ENCODE measurements at places on chromosomes 3 and 15.

DNA sequence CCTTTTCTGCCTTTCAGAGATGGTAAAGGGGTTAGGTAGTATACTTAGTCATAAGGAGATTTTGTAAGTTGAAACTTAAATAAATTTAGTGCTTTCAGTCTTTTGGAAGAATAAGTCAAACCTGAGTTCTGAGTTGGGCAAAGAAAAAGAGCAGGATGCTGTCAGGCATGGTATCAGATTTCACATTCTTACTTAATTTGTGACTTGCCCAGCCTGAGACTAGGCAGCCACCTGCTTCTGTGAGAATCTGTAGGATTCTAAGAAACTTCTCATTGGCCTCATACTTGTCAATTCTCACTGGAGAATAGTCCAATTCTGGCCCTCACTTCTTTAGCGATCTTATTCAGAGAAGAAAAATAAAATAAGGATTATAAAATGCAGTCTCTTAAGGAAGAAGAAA lies 577.5 kb downstream of the DIPK2A start:
- DNase-seq = no peak

DNA sequence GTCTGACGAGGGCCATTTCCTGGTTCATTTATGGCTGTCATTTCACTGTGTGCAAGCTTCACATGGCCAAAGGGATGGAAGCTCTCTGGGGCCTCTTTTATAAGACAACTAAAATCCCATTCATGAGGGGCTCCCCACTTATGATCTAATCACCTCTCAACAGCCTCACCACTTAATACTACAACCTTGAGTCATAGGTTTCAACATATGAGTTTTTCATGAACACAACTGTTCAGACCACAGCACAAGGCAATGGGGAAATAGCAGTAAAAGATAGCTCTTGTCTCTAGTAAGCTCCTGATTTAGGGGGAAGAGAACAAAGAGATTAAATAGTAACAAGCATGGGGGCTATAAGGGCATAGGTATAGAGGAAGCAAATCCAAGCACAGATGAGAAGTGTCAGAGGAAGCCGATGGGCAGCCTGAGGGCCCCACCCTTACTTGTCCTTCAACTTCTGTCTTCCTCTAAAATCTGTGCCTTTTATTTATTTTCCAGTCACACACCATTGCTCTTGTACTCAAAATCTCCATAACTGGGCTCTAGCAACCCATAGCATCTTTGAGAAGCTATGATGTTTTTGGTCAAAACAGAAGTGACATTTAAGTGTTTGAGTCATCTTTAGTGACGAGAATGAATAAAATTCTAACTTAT lies 329.1 kb downstream of the UNC13C start:
- no peak for DNase-seq

DNA sequence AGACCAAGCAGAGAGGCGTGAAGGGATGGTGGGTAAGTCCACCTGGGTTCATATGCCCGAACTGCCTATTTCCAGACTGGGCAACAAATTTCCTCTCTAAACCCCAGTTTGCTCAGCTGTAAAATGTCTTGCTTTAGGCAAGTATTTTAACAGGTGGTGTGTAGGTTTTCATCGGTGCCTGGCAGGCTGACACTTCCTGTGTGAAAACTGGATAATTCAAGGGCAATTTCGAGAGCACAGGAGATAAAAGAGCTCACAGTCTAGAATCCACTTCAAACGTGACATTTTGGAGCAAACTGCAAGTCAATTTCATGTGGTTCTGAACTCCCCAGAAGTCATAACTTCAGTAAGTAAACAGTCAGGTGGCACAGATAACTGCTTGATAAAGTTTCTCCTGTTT lies 112.2 kb downstream of the OXNAD1 start:
- DNase-seq = no peak

DNA sequence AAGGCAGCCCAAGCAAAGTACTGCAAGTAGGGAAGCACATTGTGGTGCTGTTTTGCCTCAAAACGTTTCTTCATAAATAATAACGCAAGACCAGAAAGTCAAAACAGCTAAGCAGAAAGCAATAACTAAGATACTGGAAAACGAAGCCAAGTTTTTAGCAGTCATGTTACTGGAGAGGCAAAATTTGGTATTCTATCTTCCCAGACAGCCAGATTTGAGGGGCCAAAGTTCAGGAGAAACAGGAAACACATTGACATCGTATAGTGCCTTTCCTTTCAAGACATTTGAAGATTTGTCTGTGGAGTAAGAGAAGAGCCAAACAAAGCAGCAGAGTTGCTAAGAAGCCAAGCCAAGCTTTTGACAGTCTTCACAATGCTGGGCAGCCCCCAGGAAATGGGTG lies 843.6 kb upstream of the NECTIN3 start:
- no peak for DNase-seq

DNA sequence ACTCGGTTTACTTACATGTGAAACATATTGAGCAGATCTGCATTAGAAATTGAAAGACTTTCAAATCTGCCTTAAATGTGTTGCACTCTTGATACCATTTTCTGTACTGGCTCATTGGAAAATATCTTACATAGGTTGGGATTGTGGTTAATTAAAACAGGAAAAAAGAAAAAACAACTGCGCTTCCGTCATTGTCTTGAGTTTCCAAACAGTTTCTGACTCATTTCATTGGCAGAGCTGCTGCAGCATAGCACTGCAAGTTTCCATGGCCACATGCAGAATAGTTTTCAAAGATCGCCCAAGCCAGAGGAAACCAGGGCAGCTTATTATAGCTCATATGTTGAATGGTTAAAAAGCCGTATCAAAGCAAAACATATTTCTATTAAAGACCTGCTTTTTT lies 446.6 kb upstream of the BCHE start:
- no peak for DNase-seq

Data from AG09309 (cell line).